ENCODE measurements at places on chromosomes 5 and 9.
A peak's percentile ranks its signal among the peaks of the same experiment; 100 is the strongest.

GRCh38 chr5:93580927-93581445 is at the start of gene NR2F1-AS1:
TSS of gene NR2F1-AS1 (minus strand) at chr5:93581219.
- no peak for DNase-seq

DNA sequence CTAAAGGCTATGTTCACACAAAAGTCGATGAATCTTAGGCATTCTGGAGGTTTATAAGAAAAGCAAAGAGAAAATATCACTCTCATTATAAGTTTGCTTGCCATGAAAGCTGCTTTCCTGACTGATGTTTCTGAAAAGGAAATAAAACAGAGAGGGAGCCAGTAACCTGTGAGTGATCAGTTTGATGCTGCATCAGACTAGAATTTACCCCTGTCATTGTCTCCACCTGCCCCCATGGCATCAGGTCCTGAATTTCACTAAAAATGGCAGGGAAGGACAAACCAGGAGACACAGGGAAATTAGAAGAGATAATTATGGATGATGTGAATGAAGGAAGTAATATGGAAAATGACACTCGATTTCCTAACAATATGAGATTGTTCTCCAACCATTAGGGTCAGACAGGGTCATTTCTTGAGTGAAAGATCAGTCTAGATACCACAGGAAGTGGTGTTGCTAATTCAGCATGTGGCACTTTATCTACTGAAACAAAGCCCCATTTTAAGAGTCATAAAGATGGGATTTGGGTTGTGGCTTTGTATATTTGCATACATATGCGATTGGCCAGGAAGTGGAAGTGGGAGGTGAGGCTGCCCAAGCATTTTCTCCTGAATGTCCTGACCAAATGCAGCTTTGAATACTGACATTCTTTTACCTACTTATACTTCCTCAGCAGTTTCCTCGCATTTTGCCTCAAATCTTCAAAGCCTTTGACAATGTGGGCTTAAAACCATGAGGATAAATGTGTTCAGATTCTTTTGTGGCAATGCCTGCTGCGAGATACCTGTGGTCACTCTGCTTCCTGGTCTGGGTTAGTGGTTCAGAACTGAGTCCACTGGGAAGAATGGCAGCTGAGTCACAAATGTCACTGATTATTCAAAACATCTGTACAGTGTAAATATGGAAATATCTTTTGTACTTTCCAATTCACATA is 29.7 kb downstream of the MEGF10 start:
- peak; percentile 22 for DNase-seq

- no peak for DNase-seq
Observed at GRCh38 chr5:174303035-174303434, 257.5 kb downstream of the NSG2 start.

- DNase-seq: no peak
Observed at GRCh38 chr9:97689401-97690180, 7.5 kb downstream of the XPA start.

GRCh38 chr5:132059696-132060500 is 557 bp upstream of the IL3 start:
- no peak for DNase-seq

- DNase-seq: no peak
Observed at GRCh38 chr5:123364441-123365155, 58.6 kb downstream of the CEP120 start.

- no peak for DNase-seq
Observed at GRCh38 chr5:153584126-153584959, 93.9 kb downstream of the GRIA1 start.

GRCh38 chr5:164364237-164365208 is 859.1 kb downstream of the MAT2B start:
- no peak for DNase-seq

DNA sequence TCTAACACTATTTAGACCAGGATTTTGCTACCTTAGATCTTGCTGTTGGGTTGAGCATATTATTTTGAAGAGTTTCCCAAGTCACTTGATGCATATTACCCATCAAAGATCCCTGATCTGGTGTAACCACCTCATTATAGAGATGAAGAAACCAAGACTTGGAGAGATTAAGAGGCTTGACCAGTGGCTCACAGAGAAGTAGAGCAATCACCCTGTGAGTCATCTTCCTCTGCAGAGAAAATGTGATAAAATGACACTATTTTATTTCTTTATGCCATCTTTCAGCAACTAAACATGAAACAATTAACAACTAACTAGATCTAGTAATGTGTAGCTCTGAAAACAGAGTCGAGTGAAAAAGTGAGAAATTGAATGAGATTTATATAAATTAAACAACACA is 76.1 kb downstream of the KIF4B start:
- no peak for DNase-seq

GRCh38 chr5:142823126-142823525 is 52.9 kb downstream of the ARHGAP26 start:
- DNase-seq: no peak

GRCh38 chr5:96687812-96688453 is 25.8 kb downstream of the CAST start:
- DNase-seq: peak; percentile 27

- DNase-seq: no peak
Observed at GRCh38 chr5:149288436-149288835, 16.8 kb downstream of the AFAP1L1 start.

GRCh38 chr5:26833596-26833995 is 204.8 kb downstream of the CDH9 start:
- DNase-seq: no peak

DNA sequence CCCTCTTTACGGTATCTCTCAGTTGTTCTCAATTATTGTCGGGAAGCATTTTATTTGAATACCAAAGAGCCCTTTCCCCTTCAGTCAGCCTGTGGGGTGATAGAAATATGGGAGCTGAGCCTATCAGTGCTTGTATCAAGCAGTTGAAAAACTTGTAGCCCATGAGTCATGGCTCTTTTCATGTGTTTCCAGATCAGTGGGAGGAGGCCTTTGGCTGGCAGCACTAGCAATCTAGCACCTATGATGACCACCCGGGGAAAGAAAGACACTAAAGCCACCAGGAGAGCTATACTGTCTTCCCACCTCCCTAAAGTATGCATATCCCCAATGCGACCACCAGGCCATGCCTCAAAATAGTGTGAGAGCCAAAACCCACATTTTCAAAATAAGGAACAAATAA is 696.9 kb upstream of the C9orf72 start:
- no peak for DNase-seq

GRCh38 chr9:130366888-130367550 is 77.7 kb upstream of the ASS1 start:
- no peak for DNase-seq

- DNase-seq: no peak
Observed at GRCh38 chr5:33129309-33129708, 311.5 kb upstream of the TARS1 start.

DNA sequence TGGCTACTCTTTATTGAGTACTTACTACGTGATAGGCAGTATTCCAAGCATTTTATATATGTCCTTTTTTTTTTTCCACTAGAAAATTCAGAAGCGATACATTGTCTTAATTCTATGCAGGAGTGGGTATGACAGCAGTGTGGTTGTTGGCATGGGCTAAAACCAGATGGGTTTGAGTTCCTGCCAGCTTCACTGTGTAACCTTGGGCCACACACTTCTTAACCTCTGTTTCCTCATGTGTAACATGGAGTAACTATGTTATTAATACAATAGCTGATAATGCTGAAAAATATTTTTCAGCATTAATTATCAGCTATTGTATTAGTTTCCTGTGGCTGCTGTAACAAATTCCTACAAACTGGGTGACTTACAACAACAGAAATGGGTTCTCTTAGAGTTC is 12.0 kb downstream of the SNX18 start:
- no peak for DNase-seq

- DNase-seq: peak; percentile 58
Observed at GRCh38 chr5:176901260-176902101, 2.3 kb upstream of the HK3 start.

- no peak for DNase-seq
Observed at GRCh38 chr5:125574491-125575044, 828.1 kb upstream of the ZNF608 start.

- no peak for DNase-seq
Observed at GRCh38 chr5:122229551-122229950, 82.5 kb upstream of the SNCAIP start.

DNA sequence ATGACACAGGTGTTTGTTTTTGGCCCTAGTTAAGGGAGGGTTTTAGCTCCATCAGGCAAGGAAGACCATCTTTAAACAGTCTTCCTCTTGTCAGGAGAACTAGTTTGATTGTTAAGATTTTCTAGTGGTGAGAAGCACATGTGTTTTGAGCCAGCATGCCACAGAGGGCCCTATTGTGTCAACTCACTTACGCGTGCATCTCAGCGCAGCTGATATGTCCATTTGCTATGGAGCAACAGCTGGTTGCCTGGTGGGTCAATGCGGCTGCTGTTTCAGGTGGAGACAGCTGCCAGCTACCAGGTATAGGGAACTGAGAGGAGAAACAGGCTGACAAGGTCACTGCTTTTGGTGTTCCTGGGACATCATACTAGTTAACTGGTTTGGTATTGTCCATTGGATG is 100.5 kb upstream of the PRRC1 start:
- no peak for DNase-seq

GRCh38 chr5:122773619-122774018 is 1.3 kb upstream of the SNX2 start:
- no peak for DNase-seq

- no peak for DNase-seq
Observed at GRCh38 chr5:90055831-90056328, 353.7 kb downstream of the CETN3 start.
